ENCODE measurements at places on chromosomes 12 and 14.

DNA sequence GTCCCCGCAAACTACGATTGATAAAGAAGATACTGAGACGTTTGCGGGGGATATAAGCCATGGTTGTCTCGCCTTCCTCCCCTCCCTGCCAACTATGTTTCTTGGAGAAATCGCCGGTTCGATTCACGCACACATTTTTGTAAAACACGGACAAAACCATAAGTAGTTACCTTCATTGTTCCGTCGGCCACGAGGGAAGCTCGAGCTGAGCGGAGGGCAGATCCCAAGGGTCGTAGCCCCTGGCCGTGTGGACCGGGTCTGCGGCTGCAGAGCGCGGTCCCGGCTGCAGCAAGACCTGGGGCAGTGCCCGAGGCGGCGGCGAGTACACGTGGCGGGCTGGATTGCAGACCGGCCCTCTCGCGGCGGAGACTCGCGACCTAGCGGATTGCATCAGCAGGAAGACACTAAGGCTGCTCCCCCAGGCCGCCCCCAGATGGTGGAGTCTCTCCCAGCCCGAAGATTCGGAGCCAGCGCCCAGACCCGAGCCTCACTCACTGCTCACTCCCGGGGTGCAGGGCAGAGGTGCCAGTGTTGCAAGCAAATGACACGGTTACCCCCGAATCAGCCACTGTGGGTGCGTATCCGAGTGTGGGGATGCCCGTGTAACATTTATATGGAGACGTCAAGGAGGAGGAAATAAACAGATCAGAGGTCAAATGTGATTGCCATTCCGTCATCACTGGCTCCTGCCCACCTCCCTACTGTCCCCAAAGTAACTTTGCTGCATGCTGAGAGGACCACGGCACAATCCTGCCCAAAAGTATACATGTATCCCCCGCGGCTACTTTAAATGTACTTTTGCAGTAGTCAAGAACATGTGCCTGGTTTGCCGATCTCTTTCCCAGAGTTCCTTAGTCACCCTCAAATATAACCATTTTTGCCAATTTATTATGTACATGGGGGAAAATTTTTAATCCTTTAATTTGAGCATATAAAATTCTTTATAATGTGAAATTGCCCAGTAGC is at the start of gene BCAT1:
TSS of gene BCAT1 (minus strand) at position 345 of the 966 bp plus-strand sequence. CDS start at position 176, 169 bp downstream.
- DNase-seq, result peak; percentile 65

DNA sequence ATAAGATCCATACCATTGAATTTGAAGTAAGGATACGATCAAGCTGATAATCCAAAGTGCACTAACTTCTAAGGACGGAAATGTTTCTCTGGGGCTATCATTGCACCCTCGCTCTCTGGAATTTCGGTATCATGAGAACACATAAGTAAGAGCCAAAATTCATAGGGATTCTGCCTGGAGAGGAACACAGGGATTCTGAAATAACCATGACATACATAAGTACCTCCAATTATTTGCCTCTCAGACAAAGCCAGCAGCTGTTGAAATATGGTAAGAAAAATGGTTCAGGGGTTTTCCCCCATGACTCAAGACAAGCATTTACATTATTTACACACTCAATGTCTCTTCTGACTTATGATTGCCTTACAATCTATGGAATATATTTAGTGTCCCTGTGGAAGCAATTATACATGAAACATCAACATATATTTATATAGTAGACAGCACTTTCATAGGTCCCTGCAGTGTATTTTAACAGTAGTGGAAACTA is 1123.6 kb upstream of the SEL1L start:
- DNase-seq, result no peak

- no peak for DNase-seq
These were observed 747.4 kb downstream of the VRK1 start for GRCh38 chr14:97544571-97544970.

DNA sequence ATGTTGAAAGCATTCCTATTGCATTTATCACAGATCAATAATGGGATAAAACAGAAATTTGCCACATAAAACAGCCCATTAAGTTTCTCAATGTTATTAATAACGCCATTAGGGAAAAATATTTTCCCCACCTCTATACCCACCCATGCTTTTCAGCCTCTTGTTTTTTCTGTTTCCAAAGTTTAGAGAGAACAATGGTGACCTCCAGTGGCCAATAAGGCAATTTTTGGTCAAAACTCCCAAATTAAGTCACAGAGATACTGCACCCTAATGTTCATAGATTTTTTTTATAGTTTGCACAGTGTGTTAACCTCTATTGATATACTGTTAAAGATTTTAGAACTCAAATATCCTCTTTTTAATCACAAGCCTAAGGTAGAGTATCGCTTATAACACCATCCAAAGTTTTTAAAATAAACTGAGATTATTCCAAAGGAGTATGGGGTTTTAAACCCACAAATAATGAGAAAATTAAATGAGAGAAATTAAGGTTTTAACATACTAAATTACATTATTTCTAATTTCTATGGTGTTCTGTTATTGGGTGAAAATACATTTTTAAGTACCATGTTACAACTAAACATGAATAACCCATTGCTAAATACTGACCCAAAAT is 184.7 kb upstream of the DCN start:
- no peak for DNase-seq

DNA sequence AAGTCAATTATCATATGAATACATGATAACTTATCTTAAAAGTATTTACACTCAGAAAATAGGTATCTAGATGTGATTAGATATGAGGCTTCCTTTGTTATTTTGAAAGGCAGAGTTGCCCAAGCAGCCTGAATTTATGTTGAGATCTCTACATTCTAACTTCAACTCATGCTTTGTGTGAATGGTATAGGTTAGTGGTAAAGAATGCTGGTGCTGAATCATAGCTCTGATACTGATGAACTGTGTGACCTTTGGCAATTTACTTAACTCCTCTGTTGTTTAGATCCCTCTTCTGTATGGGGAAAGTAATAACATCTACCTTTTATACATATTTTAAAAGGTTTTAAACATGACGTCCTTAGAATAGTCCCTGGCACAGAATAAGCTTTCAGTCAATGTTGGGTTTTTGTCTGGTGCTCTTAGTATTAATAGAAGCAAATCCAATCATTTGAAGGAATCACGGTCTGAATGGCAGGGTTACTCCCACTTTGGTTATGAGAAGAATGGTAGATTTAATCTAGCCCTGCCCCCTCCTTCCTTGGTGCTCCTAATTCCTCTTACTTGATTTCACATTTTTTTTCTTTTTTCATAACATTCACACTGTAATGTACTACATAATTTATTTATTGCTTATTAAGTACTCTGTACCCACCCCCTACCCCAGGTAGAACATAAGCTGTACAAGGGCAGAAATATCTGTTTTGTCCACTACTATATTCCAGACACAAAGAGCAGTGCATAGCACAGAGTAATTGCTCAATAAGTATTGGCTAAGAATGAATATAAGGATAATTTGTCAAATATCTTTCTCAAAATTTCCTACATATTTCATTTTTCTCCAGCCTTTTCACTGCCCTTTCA is 203.3 kb upstream of the KRR1 start:
- DNase-seq, result no peak

DNA sequence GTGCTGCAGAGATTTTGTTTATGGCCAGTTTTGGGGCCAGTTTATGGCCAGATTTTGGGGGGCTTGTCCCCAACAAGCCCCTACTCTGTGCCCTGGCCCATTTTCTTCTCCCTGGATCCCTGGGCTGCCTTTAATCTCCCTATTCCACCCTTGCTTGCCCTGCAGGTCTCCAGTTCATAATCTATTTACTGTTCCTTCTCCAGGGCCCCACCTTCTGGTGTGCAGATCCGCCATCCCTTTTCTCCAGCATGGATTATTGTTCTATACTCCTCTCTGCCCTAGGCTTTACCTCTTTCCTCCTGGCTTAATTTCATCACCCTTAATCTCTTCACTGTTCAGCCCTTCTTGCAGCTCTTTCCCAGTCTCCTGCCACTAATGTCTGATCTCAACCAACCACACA is 26.0 kb upstream of the NUDT4 start:
- no peak for DNase-seq

- DNase-seq, result no peak
These were observed 47.4 kb upstream of the ABCC9 start for GRCh38 chr12:21988619-21989018.

GRCh38 chr12:116142936-116143898 is 134.3 kb downstream of the MED13L start:
- no peak for DNase-seq

DNA sequence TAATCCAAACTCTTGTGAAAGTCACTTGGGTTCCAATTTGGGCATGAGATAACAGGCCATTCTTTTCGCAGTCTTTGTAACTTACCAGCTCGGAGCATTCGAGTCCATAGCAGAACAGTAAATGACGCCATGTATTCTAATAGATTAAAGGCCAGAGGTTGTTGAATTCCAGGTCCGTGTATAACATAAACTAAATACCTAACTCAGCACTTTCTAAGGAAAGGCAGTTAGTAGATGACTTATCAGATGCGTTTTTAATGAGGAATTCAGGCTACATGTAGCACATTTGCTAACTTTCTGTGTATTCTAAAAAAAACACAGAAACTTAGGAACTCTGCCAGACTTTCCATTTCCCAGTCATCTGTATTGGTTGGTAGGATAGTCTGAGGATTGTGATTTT is 52.8 kb upstream of the ATF1 start:
- DNase-seq, result no peak

- no peak for DNase-seq
These were observed 4.5 kb upstream of the HDAC7 start for GRCh38 chr12:47824198-47824597.

DNA sequence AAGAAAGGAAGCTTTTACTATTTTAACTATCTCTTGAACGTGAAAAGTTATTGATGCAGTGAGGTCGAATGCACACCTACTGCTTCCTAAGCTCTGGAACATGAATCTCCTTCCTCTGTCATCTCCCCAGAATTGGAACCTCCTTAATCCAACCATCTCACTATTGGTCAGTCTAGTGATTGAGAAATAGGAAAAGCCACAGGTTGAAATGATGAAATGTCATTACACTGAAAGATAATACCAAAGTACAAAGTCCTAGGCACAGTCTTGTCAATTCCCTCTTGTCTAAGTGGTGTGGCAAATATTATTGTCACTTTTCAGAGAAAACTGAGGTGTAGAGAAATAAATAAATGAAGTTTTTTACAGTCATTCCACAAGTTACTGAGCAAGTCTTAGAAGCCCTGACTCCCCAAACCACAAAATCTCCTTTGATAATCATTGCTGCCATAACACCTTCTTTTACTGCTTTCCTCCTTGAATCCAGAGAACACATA is 19.5 kb upstream of the HIGD1C start:
- no peak for DNase-seq

GRCh38 chr14:50008562-50008961 is 107.8 kb downstream of the VCPKMT start:
- no peak for DNase-seq

DNA sequence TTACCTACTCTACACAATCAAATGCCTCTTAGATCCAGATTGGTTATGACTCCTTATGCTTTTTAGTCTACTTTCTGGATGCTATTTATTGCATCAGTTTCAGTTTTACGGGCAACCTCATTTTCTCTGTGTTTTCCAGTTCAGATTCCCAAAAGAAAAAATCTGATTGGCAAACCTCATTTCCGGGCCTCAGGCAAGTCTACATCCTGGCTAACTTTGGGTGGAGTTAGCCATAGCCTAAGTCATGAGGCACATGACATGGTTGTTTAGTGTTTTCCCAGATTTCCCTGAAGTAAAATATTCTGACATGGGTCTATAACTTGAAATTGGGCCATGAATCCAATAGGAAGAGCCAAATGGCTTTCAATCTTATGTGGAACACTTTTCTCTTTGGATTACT is 339.7 kb downstream of the NUAK1 start:
- no peak for DNase-seq

- DNase-seq, result no peak
These were observed 72.6 kb downstream of the TBX3 start for GRCh38 chr12:114611145-114612018.

DNA sequence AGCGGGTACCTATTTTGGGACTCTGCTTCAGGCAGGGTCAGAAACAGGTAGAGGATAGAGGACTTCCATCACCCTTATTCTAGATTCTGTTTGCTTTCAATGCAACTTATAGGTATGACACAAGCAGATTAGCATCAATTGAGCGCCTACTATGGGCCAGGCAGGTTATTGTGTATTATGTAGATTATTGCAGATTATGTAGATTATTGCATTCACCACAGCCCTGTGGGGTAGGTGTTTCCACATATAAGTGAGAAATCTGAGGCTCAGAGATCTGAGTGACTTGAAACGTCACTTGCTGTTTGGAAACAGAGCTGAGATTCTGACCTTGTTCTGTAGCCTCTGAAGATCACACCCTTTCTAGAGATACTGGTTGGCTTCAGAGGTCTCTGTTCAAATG is 25.7 kb upstream of the SERPINA4 start:
- no peak for DNase-seq
